ENCODE measurements at places on chromosomes 2 and 18.

DNA sequence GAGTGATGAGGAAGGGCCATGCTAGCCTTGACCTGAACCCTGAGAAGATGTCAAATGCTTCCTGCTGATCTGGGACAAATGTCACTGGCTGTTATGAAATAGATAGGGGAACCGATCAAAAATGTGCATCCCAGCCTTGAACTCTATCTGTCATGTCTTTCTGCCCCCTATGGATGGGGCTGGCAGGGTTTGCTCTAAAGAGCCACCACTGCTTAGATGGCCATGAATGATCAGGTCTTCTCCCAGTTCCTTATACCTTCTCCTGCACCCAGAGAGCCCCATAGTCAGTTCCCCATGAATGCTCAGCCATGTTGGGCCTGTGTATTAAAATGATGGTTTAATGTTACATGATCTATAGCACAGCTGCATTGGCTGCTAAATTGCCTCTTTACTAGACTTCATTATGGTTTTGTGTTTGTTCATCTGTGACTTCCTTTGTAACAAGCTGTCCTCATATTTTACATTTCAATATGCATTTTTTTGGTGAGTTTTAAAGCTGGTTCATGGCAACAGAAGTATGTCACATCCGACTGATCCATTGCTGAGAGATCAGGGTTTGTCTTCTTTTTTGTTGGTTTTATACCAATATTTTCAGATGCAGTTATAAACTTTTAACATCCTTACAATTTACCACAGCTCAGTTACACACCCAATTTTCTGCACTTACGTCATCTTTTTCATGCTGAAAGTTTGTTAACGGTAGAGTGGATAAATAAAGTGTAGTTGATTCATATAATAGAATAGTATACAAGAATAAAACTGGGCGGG lies 56.3 kb upstream of the SMAD2 start:
- no peak for DNase-seq

DNA sequence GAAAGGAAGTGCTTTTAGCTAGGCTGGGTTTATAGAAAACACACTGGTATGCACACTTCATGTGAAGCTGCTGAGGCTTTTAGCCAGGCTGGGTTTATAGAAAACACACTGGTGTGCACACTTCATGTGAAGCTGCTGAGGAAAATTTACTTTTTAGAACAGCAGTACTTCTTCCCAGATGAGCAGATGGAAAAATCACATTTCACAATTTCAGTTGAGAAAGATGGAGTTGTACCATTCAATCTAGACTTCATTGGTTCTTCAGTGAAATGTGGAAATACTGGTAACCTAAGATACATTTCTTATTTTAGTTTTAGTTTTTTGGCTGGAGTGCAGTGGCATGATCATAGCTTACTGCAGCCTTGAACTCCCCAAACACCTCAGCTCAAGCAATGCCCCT lies 11.1 kb downstream of the SNTG2 start:
- no peak for DNase-seq

GRCh38 chr2:138475277-138475776 lies 26.2 kb upstream of the SPOPL start:
- no peak for DNase-seq

DNA sequence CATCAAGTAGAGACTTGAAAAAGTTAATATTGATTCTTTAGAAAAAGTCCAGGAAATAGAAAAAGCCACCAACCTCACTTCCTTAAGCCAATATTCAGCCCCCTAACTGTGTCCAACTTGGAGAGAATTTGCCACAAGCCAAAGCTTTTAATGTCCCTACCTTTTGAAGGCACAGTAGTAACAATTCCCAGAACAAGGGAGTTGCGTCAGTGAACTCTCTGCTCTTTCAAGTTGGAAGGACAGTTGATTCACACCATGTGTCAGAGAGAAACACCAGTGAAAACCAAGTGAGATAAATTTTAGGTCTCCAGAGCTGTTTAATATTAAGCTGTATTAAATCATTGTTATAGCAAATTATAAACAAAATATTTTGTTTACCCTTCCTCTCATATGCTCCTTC lies 66.1 kb downstream of the EXOC6B start:
- no peak for DNase-seq

DNA sequence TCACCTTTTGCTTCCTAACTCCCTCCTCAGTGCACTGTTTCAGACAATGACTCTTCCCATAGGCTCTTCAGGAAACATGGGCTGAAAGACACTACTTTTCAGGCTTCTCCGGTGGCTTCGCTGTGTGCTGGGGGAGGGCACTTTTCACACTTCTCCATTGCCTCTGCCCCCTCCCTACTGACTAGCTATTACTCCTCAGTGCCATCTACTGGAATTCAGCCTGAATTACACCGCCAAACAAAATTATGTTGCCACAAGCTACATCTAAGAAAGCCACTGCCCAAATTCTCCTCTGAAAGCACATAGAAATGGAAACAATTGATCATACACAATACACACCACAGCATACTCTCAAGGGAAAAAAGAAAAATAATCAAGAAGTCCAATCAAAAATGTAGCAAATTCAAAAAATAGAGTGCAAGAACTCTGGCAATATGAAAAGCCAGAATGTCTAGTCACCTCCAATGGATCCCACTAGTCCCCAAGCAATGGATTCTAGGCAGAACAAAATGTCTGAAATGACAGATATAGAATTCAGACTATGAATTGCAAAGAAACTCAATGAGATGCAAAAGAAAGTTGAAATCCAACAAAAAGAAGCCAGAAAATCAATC lies 1139.4 kb upstream of the GYPC start:
- no peak for DNase-seq

Data from AG10803 (cell line).